Left lobe of liver (tissue), 2 donors: ENCODE measurements at places on chromosomes 16 and 17. TPM values are rescaled to one million over a fixed set of nuclear protein-coding genes. Genes with fewer than 3 reads are reported as not detected.

DNA sequence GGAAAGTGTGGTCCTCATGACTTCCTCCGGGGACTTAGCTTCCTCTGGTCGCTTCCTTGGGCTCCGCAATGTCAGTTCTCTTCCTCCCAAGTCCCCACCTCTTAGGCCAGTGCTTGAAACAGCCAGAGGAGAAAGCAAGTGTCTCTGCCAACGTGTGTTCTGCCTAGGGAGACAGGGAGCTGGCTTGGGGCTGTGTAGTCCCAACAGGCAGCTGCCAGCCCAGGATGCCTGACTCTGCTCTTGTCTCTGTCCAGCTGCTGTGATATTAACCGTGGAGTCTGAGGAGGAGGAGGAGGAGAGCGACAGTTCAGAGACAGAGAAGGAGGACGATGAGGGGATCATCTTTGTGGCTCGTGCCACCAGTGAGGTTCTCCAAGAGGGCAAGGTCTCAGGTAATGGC lies 13.5 kb upstream of the PLEKHG4 start:
- no peak for DNase-seq

DNA sequence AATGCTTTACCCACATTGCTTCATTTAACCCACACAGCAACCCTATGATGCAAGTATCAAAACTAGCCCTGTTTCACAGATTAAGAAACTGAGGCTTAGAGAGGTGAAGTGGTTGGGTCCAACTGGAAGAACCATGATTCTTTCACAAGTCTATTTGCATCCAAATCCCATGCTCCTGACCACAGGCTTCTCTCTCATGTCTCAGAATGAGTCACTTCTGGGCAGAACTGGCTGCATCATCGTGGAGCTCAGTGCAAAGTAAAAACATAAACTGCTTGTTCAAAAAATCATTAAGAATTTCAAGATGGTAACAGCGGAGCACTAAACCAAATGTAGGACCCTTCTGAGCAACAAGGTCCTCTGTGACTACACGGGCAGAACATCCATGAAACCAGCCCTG lies 20.2 kb upstream of the CES1 start:
- DNase-seq, result no peak

Gene ALOX12
- not detected for total RNA-seq

GRCh38 chr17:43613917-43614316 lies 47.8 kb downstream of the MEOX1 start:
- no peak for DNase-seq

Gene CRHR1
- not detected for total RNA-seq

- DNase-seq, result no peak
These were observed 58.5 kb downstream of the HS3ST3B1 start for GRCh38 chr17:14359163-14360020.

DNA sequence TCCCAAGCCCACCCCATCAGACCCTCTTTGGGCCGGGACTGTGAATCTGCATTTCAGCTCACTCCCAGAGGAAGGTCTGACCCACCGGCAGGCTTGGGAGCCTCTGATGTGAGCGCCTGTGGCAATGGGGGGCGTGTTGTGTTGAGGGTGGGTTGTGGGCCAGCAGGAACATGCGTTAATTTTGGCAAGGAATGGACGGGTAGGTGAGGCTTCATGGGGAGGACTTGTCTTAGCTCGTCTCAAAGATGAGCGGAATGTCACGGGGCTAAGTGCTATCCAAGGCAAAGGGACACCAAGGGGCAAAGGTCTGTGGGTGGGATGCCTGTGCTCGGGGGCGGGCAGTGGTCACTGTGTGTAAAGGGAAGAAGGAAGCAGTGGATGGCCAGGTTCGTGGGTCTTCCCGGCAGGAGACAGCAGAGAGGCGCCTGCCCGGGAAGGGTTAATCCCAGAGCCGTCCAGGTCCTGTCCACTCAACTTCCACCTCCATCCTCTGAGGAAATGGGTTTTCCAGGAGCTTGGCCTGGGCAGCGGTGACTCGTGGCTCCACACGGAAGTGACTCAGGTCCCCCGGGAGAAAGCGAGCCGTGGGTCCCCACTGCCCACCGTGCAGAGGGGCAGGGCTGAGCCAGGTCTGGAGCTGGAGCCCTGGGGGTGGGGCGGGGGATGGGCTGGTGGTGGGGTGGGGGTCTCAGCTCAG lies 17.4 kb downstream of the ADGRG1 start:
- no peak for DNase-seq

Gene KCNJ2
- total RNA-seq, result 0.50 TPM

Gene CCL11
- total RNA-seq, result not detected

DNA sequence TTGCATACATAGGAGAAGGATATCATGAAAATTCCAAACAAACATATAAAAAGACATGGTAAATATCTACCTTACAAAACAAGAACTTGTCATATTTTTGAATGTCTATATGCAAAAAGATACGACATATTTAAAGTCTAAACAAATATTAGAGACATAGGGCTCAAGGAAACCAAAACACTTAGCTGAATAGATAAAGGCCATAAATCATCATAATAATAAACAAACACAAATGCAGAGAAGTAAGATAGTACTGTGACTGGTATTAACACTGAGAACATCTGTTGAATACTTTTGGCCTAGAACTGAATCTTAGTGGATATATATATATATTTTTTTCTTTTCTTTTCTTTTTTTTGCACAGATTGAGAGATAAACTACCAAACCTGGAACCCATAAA lies 435.8 kb downstream of the KCNJ18 start:
- no peak for DNase-seq

DNA sequence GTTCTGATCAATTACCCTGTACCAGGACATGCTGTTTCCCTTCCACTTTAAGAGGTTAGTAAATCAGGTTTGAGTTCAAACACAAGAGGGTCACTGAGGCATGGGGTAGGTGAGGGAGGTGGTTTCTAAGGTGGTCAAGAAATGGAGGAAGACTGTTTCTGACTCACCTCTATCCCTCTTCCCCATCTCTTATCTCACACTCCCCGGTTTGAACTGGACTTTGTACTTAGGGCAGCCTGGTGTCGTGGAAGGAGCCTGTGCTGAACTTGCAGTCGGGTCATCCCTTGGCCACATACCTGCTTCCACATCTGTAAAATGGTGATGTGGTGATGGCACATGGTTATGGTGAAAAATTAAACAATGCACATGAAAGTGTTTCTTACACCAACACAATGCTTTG lies 17.2 kb upstream of the TMEM98 start:
- DNase-seq, result no peak

- no peak for DNase-seq
These were observed 96.2 kb downstream of the USP31 start for GRCh38 chr16:23052908-23053580.

DNA sequence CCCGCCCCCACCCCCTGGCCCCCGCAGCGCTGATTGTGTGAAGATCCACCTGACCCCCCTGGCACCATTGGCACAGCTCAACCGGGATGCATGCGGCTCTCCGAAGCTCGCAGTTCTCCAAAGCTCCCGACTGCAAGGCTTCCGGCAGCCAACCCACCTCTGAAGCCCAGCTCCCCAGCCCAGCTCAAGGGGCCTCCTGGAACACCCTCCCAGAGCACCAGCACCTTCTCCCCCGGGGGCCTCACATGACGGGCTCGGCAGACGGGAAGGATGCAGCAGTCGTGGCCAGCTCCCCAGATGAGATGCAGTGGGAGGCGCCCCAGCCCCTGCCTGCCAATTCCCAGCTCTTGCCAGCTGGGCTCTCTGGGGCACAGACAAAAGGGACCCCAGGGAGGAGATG lies 215.3 kb downstream of the ZNF423 start:
- no peak for DNase-seq

- no peak for DNase-seq
These were observed 29.8 kb downstream of the ZC3H18 start for GRCh38 chr16:88599825-88600538.

GRCh38 chr16:23561586-23561985 lies 4.1 kb downstream of the UBFD1 start:
- DNase-seq, result no peak

- DNase-seq, result no peak
These were observed 102.1 kb downstream of the SNX29 start for GRCh38 chr16:12078405-12079280.

Gene HSD17B2
- total RNA-seq, result 82.7 TPM

- DNase-seq, result no peak
These were observed 336.9 kb downstream of the XYLT1 start for GRCh38 chr16:17133851-17134250.

Gene LRRC36
- 0.25 TPM for total RNA-seq

Gene KRTAP2-2
- total RNA-seq, result not detected

DNA sequence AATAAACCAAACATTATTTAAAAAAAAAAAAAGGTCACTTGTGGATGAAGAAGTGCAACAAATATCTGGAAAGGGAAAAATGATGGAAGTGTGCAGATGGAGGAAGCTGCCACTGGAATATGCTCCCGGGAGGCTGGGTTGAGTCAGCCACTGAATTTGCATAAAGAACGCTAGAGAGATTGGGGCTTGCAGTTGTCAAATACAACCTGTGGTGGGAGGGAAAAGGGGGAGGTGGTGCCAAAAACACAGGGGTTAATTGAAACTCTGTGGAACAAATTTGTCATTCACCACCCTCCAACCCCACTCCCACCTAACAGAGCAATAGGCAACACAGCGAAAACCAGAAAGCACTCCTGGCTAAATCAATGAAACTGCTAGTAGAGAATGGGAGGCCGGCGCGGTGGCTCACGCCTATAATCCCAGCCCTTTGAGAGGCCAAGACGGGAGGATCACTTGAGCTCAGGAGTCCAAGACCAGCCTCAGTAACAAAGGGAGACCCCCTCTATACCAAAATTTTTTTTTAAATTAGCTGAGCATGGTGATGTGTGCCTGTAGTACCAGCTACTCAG lies 37.6 kb upstream of the RPL38 start:
- DNase-seq, result no peak

Gene KCNG4
- total RNA-seq, result not detected

DNA sequence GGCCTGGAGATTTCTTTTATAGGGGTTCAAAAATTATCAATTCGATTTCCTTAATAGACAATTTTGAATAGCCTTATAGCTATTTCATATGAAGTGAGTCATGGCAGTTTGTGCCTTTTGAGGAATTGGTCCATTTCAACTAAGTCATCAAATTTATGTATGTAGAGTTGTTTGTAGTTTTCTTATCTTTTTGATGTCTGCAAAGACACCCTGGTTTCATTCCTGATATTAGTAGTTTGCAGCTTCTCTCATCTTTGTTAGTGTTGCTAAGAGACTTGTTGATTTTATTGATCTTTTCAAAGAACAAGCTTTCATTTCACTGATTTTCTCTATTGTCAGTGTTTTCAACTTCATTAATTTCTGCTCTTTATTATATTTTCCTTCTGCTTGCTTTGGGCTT lies 44.2 kb downstream of the N4BP1 start:
- DNase-seq, result no peak

DNA sequence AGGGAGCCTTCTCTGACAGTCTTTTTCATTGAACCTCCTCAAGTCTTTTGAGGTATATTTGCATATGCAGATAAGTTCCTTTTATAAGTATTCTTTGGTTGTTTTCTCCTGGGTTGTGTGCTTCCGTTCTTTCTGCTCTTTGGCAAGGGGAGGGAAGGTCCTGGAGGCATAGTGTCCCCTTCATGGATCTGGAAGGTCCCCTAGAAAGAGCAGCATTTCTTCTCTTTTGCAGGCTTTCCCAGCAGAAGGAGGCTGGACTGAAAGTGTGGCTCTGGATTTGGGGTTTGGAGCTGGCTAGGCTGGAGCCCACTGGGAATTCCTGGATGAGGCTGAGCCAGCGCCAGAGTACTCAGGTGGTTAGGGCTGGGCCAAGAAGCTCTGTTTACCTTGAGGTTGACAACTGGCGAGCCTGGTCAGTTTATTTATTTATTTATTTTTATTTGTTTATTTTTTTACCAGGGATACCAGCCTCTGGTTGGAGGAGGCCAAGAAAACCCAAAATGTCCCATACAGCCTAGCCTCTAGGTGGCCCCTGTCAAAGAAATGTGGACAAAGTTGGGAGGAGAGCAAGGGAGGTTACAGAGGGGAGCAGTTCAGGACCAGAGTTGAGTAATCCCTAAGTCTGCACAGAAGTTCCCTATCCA lies 5.4 kb upstream of the TOP2A start:
- peak; percentile 27 for DNase-seq

GRCh38 chr16:85029408-85029784 lies 1.8 kb downstream of the KIAA0513 start:
- DNase-seq, result no peak

- DNase-seq, result no peak
These were observed 52.5 kb downstream of the SMPD3 start for GRCh38 chr16:68395815-68396214.

- peak; percentile 96 for DNase-seq
These were observed at the start of gene MAP2K4 for GRCh38 chr17:12020642-12021622. MAP2K4 (plus strand) TSS chr17:12020877; CDS start chr17:12020887, 10 bp downstream.

DNA sequence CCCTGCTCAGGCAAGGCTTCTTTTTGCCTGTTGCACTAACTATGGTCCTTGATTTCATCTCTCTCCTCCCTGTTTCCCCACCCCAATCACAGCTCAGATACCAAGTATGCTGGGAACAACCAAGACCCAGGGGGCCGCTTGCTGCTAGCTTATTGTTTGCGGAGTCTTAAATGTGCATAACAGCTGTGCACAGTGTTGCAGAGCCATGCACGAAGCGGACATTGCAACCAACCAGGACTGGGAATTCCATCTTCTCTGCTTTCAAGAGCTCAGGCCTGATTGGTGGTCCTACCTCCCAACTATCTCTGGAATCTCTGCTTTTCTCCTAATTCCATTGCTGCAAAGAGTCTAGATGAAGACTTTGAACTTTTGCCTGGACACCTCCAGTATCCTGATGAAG lies 281.3 kb upstream of the TNRC6C start:
- DNase-seq, result no peak

- DNase-seq, result no peak
These were observed 40.9 kb downstream of the TK2 start for GRCh38 chr16:66508914-66509496.

Gene SPOP
- total RNA-seq, result 31.3 TPM

DNA sequence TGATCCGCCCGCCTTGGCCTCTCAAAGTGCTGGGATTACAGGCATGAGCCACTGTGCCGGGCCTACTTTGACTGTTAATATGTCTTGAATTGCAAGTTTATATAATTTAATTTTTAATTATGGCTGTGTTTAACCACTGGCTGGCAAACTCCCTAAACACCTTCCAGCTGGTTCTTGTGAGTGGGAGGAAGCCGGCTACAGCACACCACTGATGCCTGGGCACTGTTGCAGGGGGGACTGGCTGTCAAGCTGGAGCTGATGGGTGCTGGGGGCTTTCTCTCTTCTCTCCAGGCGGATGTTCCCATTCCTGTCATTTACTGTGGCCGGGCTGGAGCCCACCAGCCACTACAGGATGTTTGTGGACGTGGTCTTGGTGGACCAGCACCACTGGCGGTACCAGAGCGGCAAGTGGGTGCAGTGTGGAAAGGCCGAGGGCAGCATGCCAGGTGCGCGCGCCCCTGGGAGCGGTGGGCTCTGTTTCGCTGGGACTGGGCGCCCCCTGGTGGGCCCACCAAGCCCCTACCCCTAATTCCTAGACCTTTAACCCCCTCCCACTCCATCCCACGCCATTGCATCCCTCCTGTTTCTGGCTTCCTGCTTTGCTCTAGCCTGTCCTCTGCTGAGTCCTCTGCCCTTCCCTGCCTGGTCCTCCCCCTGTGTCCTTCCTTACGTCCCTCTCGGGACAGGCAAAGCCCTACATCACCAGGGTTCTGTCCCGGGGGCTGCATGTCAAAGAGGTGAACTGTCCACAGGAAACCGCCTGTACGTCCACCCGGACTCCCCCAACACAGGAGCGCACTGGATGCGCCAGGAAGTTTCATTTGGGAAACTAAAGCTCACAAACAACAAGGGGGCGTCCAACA lies 9.5 kb downstream of the TBX21 start:
- DNase-seq, result peak; percentile 40

GRCh38 chr16:67299269-67299668 lies 19.9 kb downstream of the PLEKHG4 start:
- DNase-seq, result no peak

Gene TMEM114
- not detected for total RNA-seq

Gene LITAFD
- total RNA-seq, result not detected

Gene ITGAL
- 11.0 TPM for total RNA-seq

Gene SECTM1
- total RNA-seq, result 3.0 TPM
